ENCODE measurements at places on chromosomes 12 and 14.

GRCh38 chr14:93788543-93789227, 400 bp upstream of the PRIMA1 start:
- DNase-seq = no peak

DNA sequence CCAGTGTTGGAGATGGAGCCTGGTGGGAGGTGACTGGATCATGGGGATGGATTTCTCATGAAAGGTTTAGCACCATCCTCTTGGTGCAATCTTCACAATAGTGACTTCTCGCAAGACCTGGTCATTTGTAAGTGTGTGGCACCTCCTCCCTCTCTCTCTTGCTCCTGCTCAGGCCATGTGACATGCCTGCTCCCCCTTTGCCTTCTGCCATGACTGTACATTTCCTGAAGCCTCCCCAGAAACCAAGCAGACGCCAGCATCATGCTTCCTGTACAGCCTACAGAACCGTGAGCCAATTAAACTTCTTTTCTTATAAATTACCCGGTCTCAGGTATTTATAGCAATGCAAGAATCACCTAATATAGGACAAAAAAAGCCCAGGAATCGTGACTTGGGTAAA, 171.0 kb upstream of the FOXN3 start:
- no peak for DNase-seq

DNA sequence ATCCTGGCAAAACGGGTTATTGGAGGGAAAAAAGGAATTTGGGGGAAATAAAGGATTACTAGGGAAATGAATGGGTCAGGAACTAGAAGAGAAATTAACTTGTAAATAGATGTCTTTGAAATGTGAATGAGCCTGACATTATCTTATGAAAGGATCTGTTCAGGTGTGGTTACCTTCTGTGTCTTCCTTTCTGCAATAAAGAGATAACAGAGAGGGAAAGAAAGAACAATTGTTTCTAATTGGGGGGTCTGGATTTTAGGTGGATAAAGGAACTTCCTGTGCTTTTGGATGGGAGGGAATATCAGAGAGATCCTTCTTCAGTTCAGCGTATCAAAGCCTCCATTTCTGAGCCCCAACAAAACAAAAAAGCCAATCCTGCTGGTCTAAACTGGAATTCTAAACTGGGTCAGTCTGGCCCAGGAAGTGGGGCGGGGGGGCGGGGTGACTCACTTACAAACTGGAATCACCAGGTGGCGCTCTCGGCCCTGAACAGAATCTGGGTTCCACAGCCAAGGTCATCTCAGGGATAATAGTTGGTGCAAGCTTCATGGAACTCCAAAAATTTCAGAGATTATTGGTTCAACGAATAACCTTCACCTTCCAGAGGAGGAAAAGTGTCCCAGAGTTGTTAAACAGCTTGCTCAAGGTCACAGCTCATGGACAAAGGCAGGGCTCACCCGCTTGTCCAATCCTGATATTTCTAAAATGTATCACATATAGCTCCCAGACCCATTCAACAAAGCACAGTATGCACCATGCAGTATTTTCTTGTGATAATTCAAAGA, 15.2 kb upstream of the PEBP1 start:
- DNase-seq = peak; percentile 13

- DNase-seq = no peak
Observed at GRCh38 chr14:103849151-103849886, 1.9 kb upstream of the PPP1R13B start.

- no peak for DNase-seq
Observed at GRCh38 chr12:32983968-32984367, 87.4 kb upstream of the PKP2 start.

DNA sequence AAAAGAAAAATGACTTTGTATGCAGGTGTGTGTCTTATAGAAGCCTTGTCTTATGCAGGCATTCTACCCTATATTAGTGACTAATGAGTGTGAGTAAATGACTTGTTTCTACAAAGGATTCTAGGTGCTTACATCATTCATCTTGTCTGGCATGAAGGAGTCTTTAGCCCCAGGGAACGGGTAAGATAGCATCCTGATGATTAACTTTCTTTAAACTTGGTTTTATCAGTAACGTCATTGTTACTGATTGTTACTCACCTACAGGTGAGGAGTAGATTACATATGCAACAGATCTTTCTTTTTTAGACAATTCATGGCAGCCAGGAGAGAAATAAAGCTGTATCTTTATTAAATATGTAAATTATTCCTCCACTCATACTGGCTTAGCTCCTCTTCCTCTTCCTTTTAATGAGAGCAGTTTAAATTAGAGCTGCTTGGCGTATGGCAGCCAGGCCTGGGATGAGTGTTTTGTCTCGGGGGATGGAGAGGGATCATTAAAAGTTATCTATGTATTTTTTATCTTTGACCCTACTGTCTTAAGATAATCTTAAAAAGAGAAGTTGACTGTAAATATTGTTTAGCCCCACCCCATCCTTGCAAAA, 57.2 kb upstream of the ATP2A2 start:
- no peak for DNase-seq

- DNase-seq = no peak
Observed at GRCh38 chr12:6321905-6322304, 11.4 kb downstream of the PLEKHG6 start.

GRCh38 chr14:59483363-59483762, 845 bp downstream of the L3HYPDH start:
- DNase-seq = no peak

- DNase-seq = no peak
Observed at GRCh38 chr14:64191756-64192155, 102.4 kb downstream of the ESR2 start.

- DNase-seq = no peak
Observed at GRCh38 chr12:126616441-126616840, 1551.2 kb downstream of the AACS start.

- DNase-seq = no peak
Observed at GRCh38 chr12:93702707-93703315, 25.6 kb downstream of the CRADD start.

- DNase-seq = no peak
Observed at GRCh38 chr14:100079726-100080005, 14.4 kb downstream of the EVL start.

DNA sequence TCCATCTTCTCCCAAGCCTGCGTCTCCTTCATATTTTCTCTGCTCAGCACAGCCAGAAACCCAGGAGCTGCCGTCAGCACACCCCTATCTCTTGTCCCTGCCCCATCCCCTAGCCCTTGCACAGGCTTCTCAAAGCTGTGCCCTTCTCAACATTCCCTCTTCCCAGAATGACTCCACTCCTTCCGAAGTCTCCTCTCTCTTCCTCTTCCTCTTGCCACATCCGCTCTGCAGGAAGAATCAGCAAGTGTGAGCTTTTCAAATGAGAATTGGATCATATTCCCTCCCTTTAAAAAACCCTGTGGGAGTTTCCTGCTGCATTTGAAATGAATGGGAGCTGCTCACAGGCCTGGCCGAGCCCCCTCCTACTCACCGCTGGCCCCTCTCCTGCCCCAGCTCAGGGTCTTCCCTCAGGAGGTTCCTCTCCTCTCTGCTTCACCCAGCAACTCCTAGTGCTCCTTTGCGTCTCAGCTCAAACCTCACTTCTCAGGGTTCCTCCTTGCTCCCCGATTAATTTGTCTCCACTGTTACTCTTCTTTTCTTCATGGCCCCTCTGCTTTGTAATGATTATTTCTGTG, 528.5 kb upstream of the CCDC196 start:
- no peak for DNase-seq

GRCh38 chr12:57474430-57474829, 5.2 kb downstream of the ARHGAP9 start:
- DNase-seq = no peak

- DNase-seq = no peak
Observed at GRCh38 chr14:52110441-52111086, 41.7 kb upstream of the NID2 start.

DNA sequence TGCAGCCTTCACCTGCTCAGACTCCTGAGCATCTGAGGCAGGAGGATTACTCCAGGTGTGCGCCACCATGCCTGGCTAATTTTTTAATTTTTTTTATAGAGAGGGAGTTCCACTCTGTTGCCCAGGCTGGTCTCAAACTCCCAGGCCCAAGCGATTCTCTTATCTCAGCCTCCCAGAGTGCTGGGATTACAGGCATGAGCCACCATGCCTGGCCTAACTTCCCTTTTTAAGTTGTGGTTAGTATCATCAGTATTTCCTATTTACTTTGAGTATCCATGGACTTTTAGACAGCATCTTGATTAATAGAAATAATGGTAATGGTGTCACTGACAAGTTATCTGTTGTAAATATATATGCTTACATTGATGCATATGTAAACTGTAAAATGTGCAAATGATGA, 116.9 kb downstream of the FGD4 start:
- DNase-seq = no peak

DNA sequence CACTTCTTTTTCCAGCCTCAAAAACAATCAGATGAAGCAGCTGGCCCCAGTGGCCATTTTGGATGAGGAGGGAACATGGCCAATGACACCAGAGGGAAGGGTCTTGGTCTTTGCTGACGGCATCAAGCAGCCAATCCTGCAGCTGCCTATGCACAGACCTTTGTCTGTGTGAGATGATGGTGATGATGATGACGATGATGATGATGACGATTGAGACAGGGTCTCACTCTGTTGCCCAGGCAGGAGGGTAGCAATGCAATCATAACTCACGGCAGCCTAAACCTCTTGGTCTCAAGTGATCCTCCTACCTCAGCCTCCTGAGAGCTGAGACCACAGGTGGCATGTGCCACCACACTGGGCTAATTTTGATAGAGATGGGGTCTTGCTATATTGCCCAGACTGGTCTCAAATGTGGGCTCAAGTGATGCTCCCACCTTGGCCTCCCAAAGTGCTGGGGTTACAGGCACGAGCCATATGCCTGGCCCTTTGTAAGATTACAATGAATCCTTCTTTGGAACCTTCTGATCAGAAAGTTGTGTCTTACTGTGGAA, 26.5 kb upstream of the NCOR2 start:
- DNase-seq = no peak

GRCh38 chr12:96811083-96811482, 96.0 kb upstream of the NEDD1 start:
- no peak for DNase-seq

DNA sequence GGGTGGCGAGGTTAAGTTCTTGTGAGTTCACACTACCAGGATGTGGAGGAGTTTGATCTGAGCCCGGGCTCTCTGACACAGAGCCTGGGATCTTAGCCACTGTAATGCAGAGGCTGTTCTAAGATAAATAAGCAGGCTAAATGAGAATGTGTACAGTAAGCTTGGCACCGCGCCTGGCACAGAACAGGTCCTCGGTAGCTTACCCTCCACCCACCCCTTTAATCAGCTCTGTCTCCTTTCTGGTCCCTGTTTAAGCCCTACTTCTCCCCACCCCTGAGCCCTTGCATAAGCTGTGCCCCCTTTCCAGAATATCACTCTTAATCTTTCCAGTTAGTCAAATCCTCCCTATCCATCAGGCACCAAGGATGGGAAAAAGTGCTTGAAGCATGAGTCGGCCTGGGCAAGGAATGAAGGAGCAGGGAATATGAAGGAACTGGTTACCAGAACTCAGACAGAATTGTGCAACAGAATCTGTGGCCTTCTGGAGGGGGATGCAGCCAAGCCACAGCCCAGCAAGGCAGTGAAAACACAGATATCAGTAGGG, 32.8 kb upstream of the CMKLR1 start:
- DNase-seq = no peak

DNA sequence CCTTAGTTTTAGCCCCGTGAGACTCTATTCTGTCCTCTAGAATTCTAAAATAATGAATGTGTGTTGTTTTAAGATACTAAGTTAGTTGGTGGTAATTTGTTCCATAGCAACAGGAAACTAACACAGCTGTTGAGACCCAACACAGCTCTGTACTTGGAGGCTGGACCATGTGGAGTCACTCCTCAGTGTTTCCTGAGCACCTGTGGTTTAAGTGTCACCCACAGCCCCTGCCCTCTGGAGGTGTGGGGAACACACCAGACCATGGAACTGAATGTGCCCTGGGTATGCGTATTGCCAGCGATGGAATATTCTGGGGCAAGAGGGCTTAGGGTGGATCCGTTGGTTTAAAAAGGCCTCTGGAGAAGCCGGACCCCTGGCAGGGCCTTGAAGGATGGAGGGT, 16.6 kb upstream of the GPR68 start:
- peak; percentile 28 for DNase-seq

- no peak for DNase-seq
Observed at GRCh38 chr12:104752881-104753280, 205.2 kb downstream of the SLC41A2 start.

DNA sequence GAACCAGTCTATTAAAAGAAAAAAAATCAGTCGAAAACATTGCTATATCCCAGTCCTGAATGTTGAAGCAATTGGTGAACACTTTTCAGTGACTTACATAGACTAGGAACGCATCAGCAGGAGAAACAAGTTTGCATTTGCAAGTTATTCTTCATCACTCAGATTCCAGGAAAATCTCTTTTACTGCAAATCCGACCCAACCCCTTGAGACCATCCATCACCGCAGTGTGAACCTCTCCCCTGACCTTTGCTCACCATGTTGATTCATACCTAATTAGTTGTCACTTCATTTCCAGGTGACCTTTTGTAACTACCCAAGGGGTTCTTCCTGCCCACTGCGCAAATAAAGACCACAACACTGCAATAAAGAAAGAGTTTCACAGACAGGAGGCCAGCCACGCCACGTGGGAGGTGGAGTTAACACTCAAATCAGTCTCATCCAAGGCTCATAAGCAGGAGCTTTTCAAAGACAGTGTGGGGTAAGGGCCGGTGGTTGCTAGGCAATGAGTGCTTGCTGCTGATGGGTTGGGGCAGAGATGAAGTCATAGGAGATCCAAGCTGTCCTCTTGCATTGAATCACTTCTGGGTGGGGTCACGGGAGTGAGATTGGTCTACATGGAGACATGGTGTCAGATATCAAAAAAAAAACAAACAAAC, 241.3 kb upstream of the TMEM132C start:
- DNase-seq = no peak

- DNase-seq = no peak
Observed at GRCh38 chr12:19410629-19411185, 28.6 kb upstream of the AEBP2 start.

DNA sequence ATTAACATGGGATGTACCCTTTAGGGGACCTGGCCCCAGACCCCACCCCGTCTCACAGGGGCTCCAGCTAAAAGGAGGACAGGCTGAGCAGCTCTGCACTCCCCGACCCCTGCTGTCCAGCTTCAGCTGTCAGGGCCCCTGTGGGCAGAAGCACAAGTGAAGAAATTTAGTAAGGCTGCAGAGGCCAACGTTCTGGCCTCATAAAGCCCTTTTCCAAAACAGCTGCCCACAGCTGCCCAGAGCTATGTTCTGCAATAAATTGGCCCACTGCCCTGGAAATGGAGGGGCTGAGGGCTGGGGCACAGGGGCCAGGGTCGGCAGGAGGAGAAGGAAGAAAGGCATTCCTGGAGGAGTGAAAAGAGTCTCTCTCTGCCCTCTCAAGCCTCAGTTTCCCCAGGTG, 357.1 kb downstream of the BCL11B start:
- no peak for DNase-seq

DNA sequence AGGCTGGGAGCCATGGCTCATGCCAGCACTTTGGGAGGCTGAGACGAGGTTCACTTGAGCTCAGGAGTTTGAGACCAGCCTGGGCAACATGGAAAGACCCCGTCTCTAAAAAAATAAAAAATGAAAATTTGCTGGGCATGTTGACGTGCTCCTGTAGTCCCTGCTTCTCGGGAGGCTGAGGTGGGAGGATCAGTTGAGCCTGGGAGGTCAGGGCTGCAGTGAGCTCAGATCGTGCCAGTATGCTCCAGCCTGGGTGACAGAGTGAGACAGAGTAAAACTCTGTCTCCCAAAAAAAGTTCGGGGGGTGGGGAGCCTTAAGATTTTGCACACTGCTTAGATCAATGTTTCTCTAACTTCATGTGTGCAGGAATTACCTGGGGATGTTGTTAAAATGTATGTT, 30.9 kb downstream of the ATP2A2 start:
- DNase-seq = no peak
